Stimulated activated CD8-positive, alpha-beta memory T cell treated with anti-CD3 and anti-CD28 coated beads, Interleukin-7, amount 100 ng/mL, for 1 hour (primary cell): ENCODE measurements at places on chromosomes 16 and 17.

DNA sequence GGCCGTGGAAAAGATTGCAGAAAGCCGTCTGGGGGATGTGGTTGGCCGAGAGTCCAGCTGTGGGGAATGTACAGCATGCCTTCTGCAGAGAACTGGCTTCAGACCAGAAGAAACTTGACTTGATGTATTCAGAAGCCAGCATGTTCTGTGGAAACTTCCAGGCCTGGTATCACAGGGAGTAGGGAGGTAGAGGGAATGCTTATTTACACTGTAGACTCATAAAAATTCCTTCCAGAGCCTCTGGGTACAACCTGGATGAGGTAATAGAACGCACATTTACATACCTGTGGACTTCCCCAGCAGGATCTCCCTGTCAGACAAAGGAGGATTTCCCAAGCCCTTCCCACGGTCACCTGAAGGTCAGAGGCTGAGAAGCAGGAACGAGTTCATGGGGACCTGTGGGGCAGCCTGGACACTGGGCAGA is 11.8 kb upstream of the GAS7 start:
- DNase-seq = no peak

- DNase-seq = no peak
Measured at GRCh38 chr16:8907096-8907495, 24.9 kb downstream of the LITAFD start.

DNA sequence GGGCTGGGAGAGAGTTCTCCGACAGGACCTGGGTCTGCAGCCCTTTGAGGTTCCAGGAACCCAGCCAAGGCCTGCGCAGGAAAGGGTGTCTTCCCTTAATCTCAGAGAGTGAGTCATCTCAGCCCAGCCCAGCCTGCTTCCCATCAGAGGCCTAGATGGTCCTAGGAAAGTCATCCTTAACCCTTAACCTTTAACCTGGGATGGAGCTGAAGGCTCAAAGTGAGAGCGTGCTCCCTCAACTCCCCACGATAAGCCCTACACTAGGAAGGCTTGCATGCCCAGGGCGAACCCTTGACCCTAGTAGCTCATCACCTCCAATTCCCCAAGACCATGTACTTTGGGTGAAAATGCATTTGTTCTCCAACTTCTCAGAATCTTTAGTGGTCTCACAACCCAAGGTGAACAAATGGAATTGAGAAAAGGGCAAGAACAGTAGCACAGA is 4.8 kb upstream of the ATXN7L3 start:
- no peak for DNase-seq

DNA sequence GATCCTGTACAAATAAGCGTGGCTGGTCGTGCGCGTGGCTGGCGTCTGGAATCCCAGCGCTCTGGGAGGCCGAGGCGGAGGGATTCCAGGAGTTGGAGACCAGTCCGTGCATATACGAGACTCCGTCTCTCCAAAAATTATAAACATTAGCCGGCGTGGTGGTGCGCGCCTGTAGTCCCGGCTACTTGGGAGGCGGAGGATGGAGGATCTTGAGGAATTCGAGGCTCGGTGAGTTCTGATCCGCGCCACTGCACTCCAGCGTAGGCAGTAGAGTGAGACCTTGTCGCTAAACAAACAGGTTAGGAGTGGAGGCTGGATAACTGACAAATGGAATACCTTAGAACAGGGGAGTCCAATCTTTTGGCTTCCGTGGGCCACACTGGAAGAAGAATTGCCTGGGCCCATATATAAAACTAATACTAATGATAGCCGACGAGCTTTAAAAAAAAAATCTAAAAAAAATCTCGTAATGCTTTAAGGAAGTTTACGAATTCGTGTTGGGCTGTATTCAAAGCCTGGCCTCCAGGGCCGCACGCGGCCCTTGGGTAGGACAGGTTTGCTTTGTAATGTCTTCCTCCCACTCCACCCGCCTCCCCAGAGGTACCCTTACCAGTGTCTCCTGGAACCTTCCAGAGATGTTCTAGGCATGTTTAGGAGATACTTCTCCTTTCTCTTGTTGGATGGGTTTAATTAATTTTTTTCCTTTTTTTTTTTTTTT is 909 bp upstream of the RSL1D1 start:
- no peak for DNase-seq

- no peak for DNase-seq
Measured at GRCh38 chr17:60554377-60554788, 28.3 kb upstream of the APPBP2 start.

DNA sequence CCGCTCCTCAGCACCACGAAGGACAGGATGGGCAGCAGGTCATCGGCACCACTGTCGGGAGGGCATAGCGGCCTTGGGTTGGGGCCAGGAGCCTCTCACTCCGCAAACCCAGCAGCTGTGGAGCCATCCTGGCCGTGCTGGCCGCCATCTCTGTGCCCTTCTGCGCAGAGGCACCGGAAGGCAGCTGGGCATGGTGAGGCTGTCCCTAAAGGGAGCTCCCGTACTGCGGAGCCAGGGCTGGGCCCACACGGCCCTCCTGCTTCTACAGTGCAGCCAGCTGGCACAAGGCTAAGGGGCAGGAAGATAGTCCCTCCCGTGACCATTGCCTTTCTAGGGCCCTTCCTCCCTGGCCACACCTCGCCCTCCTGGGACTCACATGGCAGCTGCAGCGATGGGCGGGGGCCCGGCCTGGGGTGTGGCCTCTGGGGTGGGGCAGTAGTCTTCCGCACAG is 7.0 kb upstream of the SPATA2L start:
- no peak for DNase-seq

GRCh38 chr17:50458701-50459676 is 9.7 kb downstream of the CHAD start:
- DNase-seq = no peak

DNA sequence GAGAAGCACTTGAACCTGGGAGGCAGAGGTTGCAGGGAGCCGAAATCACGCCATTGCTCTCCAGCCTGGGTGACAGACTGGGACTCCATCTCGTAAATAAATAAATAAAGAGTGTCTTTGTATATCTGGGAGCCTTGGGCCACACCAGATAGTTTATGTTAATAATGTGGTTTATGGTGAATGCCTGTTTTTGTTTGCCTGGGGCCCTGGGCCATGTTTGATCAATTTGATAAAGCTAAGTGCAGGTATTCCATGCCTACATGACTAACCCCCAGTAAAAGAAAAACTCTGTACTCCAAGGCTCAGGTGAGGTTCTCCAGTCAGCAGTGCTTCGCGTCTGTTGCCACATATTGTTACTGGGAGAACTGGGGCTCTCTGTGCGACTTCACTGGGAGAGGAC is 15.1 kb downstream of the SCIMP start:
- no peak for DNase-seq

DNA sequence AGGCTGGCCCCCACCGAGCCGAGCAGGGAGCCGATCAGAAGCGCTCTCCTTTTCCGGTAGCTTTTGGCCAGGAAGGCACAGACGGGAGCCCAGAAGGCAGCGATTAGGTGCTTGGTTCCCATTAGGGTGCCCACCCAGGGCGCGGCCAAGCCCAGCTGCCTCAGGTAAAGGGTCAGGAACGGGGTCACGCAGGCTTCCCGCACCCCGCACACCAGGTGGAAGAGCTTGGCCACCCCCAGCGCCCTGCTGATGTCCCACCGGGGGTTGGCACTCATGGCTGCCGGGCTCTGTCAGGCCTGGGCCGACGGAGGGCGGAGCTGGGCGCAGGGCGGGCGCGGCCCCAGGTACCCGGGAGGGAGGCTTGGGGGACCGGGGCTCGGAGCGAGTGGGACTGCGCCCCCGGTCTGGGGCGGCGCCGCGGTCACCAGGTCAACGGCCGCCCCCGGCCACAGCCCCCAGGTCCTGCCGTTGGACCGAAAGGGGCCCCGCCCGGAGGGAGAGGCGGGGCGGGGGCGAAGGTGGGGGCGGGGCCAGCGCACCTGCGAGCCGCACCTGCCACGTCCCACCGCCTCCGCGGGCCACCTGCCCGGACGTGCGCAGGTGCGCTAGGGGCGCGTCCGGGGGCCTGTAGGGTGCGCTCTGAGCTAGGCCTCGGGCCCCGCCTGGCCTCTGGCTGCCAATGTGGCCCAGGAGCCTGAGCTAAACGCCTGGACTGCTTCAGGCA is at the start of gene MFSD6L:
Gene MFSD6L (minus strand): TSS at position 520 of the 724 bp plus-strand sequence. CDS start 245 bp downstream, at position 275.
- DNase-seq = no peak

DNA sequence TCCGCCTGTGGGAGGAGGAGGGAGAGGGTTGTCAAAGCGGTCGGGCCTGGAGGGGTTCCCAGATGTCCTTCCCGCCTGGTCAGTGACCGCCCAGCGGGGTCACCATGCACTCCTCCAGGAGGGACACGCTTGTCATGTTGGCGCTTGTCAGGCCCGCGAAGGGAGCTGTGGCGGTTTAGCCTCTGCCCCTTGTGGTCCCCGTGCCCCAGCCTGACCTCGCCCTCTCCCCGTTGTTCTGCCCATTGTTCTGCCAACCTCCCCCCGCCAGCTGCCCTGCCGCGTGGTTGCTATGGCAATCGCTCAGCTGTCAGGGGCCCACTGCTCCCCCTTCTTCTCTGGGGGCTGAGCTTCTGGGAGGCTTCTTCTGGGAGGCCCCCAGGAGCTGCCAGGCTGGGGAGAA is 146.4 kb upstream of the CIBAR2 start:
- DNase-seq = no peak

GRCh38 chr17:27562777-27563455 is 68.1 kb upstream of the LGALS9 start:
- no peak for DNase-seq

GRCh38 chr16:2956579-2956956 is 7.5 kb upstream of the KREMEN2 start:
- no peak for DNase-seq

GRCh38 chr16:23274968-23275367 is 27.1 kb upstream of the SCNN1B start:
- DNase-seq = no peak

- no peak for DNase-seq
Measured at GRCh38 chr16:79500866-79501265, 99.7 kb downstream of the MAF start.

GRCh38 chr16:82535262-82535661 is 91.5 kb upstream of the CDH13 start:
- no peak for DNase-seq

- DNase-seq = no peak
Measured at GRCh38 chr16:1174477-1175357, 21.8 kb downstream of the CACNA1H start.

GRCh38 chr16:63467513-63467912 is 1431.3 kb upstream of the CDH8 start:
- no peak for DNase-seq

- DNase-seq = no peak
Measured at GRCh38 chr17:66357037-66357436, 54.6 kb downstream of the PRKCA start.

- DNase-seq = no peak
Measured at GRCh38 chr16:3015865-3016521, 2.0 kb downstream of the CLDN6 start.

DNA sequence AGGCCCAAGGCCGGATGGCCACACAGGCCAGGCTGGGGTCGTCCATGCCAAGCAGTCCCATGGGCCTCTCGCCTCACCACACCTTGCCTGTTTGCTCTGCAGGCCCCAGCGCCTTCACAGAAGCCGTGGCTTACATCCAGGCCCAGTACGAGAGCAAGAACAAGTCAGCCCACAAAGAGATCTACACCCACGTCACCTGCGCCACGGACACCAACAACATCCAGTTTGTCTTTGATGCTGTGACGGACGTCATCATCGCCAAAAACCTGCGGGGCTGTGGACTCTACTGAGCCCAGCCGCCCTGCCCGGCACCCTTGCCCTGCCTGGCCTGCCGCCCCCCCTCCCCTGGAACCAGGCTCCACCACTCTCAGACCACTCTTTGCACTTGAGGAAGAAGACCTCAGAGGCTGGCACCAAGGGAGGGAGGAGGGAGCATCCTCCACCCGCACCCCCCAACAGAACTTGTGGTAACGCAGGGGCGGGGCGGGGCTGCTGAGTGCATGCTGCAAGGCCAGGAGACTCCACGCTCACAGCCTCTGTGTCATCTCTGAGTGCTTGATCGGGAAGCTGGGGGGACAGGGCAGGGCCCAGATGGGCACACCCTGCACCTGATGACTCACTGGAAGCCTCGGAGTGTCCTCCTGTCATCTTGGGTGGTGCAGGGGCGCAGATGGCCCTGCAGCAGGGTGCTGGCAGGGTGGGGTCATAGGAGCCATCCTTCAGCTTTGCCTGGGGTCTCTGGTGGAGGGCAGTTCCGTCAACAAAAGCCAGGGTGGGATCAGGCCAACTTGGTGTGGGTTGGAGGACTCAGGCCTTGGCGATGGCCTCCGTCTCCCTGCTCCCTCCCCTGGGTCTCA is 81.5 kb downstream of the AMFR start:
- no peak for DNase-seq

DNA sequence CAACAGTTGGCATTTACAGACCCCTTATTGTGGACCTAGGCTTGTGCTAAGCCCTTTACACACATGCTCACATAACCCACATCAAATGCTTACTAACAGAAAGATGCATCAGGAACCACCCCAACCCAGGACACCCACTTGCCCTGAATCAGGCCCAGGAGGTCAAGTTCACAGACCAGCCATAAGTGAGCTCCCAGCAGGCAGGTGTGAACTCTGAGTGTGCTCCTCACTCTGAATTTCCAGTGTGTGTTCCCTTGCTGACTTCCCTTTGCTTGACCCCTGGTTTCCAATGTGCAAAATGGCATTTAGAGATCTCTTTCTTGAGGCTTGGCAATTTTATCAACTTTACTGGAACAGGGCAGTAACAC is 87.0 kb downstream of the BMERB1 start:
- no peak for DNase-seq

GRCh38 chr16:794853-795466 is 5.6 kb downstream of the GNG13 start:
- no peak for DNase-seq

DNA sequence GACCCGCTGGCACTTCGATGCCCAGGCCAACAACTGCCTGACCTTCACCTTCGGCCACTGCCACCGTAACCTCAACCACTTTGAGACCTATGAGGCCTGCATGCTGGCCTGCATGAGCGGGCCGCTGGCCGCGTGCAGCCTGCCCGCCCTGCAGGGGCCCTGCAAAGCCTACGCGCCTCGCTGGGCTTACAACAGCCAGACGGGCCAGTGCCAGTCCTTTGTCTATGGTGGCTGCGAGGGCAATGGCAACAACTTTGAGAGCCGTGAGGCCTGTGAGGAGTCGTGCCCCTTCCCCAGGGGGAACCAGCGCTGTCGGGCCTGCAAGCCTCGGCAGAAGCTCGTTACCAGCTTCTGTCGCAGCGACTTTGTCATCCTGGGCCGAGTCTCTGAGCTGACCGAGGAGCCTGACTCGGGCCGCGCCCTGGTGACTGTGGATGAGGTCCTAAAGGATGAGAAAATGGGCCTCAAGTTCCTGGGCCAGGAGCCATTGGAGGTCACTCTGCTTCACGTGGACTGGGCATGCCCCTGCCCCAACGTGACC is 5.0 kb downstream of the WFIKKN2 start:
- no peak for DNase-seq

DNA sequence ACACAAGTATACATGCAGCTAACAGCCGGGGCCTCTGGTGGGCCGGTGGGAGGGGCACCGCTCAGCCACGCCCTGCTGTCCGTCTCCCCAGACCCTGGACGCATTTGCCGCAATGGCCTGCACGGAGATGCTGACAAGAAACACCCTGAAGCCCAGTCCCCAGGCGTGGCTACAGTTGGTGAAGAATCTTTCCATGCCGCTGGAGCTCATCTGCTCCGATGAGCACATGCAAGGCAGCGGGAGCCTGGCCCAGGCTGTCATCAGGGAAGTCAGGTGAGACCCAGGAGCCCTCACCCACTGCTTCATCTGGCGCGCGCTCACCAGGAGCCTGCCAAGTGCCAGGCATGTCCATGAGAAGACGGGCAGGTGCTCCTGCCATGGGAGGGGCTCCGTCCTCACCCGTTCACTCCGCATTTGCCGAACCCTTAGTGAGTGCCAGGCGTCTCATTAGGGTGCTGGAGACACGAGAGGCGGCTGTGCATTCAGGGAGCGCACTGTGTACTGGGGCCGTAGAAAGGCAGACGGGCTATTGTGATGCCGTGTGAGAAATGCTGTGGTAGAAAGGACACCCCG is 51.4 kb upstream of the ENDOV start:
- no peak for DNase-seq

GRCh38 chr16:77949445-77949844 is 72.9 kb upstream of the CLEC3A start:
- no peak for DNase-seq
